ENCODE measurements at places on chromosomes 2 and 18.

GRCh38 chr2:222976521-222977061 is 75.4 kb upstream of the KCNE4 start:
- DNase-seq = no peak

- no peak for DNase-seq
These were observed 82.8 kb upstream of the HAAO start for GRCh38 chr2:42874949-42875801.

GRCh38 chr18:62165583-62165982 is 21.3 kb downstream of the PIGN start:
- no peak for DNase-seq

DNA sequence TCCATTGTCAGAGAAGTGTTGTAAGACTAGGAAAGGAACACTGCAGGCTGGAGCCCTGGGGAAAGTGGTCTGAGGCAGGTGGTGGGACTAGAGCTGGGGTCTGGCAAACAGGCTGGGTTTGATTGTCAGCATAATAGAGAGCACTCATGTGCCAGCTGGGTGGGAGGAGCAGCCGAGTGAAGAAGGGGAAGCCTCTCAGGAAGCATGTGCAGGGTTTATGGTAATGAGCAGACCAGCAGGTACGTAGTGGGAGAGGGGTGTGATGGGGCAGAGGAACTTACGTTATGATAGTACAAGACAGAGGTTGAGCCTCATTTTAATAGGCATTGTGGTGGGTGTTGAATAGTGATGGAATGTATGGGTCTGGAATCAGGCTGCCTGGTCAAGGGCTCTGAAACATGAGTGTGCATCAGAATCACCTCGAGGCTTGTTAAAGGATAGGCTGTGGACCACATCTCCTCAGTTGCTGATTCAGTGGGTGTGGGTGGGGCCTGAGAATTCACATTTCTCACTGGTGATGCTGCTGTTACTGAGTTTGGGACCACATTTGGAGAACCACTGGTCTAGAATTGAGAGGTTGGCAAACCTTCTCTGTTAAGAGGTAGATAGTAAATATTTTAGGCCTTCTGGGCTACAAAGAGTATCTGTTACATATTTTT is 1.7 kb upstream of the MGAT5 start:
- DNase-seq = no peak

DNA sequence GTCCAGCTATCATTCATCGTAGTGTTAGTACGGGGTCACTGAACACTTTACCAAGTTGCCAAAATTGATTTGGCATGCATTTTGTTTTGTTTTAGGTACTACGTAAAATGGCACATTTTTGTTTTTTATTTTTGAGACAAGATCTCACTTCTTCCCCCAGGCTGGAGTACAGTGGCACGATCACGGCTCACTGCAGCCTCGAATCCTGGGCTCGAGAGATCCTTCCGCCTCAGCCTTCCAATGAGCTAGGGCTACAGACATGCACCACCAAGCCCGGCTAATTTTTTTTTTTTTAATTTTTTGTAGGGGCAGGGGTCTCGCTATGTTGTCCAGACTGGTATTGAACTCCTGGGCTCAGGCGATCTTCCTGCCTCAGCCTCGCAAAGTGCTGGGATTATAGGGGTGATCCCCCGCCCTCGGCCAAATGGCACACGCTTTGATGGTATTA is 786 bp downstream of the TAF1B start:
- DNase-seq = no peak

DNA sequence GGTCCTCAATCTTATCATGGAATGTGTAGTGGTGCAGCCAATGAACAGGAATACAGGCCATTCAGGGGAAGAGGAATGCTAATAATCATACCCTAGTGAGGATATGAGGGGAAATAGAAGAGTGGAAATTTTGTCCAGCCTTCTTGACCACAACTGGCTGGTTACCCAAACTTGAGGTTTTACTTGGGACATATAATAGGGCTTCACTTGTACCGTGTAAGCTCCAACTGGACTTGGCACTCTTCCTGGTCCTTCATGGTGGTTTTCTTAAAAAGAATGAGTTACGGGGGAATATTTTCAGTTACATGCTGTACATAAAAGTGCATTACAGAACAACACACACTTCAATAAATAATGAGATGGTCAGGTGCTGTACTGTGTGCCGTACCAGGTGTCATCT is 234.9 kb upstream of the RASGRP3 start:
- no peak for DNase-seq

GRCh38 chr2:15163326-15163725 is 397.8 kb downstream of the NBAS start:
- DNase-seq = no peak

GRCh38 chr18:35026407-35027061 is 14.7 kb upstream of the MAPRE2 start:
- DNase-seq = no peak

GRCh38 chr2:46382331-46383112 is 85.3 kb downstream of the EPAS1 start:
- DNase-seq = no peak

GRCh38 chr18:78689606-78690005 is 290.0 kb upstream of the SALL3 start:
- no peak for DNase-seq

- DNase-seq = no peak
These were observed 55.0 kb downstream of the PKDCC start for GRCh38 chr2:42102591-42103450.

GRCh38 chr2:225009768-225010167 is 32.5 kb downstream of the DOCK10 start:
- DNase-seq = no peak

GRCh38 chr2:219508971-219509779 is 5.1 kb upstream of the ASIC4 start:
- DNase-seq = no peak

GRCh38 chr2:48734576-48735303 is 20.8 kb downstream of the LHCGR start:
- no peak for DNase-seq

DNA sequence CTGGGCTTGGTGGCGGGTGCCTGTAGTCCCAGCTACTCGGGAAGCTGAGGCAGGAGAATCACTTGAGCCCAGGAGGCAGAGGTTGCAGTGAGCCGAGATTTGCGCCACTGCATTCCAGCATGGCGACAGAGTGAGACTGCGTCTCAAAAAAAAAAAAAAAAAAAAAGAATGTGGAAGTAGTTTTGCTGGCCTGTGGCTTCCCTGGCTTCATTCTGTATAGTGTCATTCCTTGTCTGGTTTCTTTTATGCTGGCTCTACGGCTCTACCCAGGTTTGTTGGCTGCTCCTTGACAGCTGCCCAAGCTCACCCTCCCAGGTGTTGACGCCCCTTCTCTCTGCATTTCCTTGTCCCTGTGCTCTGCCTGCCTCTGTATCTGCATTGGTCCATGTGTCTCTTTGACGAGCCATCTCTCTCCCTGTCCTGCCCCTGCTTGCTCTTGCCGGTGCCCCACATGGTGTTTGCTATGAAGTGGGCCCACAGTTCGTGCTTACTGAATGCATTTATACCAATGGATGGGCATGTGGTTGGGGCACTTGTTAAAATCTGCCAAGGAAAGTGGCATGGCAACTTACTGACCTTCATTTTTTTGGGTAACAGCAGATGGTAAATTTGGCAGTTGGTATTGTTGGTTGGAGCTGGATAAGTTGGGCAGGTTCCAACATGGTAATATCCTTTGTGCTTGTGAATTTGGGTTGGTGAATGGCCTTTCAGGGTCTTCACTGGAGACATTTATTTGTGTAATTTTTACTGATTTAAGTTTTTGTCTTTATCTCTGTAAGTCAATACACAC is 113.9 kb downstream of the MAP4K4 start:
- DNase-seq = no peak

GRCh38 chr2:74763962-74764428 is 69.9 kb upstream of the HK2 start:
- no peak for DNase-seq

DNA sequence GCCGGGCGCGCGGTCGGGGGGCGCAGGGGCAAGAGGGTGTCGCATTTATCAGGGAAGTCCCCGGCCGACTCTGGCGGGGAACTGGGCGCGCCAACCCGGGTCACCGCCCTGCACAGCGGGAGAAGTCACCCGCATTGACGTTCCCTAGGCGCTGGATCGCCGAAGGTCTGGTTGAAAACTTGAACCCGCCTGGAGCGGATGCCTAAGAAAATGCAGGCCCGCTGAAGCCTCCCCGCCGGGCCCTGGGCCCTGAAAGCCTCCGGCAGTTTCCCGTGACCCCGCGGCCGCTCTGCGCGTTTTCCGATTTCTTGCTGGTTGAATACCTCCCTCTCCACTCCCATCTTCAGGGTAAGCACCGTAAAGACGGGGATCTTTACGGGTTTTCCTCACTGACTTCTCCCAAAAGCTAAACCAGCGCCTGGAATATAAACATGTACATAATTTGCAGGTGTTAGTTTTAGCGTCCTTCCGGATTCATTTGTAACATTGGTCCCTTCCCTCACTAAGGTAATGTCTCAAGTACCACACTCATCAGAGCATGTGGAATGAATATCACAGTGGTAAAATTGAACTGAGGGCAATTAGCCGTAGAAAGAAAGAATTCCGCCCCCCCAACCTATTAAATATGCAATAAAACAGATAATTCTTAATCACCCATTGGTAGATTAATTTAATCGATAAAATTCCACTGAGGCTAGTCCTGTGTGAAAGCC is 675 bp upstream of the SPIRE1 start:
- no peak for DNase-seq

- no peak for DNase-seq
These were observed 110.6 kb downstream of the NRP2 start for GRCh38 chr2:205792908-205793307.

DNA sequence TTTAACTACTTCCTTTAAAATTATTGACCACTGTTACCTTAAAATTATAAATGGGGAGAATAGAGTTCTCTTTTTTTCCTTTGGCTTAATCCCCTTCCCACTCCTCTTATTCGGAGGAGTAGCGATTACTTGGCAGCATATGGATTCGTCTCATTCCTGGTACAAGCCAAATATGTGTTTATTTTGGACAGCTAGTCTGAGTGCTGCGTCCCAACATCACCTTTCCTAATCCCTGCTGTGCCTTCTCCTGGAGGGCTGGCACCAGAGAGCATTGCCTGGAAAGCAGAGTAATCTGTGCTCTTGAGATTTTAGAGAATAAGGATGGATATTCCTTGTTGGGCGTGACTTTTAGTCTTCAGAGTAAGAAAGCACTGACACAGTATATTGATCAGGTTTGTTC is 185.6 kb downstream of the AGAP1 start:
- no peak for DNase-seq

DNA sequence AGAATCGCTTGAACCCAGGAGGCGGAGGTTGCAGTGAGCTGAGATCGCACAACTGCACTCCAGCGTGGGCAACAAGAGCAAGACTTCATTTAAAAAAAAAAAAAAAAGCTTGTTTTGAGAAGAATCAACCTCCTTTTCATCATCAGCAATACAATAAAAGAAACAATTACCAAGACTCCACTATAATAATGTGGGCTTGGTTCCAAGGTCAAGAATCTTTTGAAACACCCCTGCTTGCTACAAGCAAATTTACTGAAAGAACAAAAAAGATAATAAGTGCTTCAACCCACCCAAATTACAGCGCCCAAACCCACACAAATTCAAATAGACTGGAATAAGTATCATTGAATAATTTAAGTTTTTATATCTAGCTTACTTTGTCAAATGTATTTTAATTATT is 33.6 kb upstream of the MAPRE3 start:
- no peak for DNase-seq

DNA sequence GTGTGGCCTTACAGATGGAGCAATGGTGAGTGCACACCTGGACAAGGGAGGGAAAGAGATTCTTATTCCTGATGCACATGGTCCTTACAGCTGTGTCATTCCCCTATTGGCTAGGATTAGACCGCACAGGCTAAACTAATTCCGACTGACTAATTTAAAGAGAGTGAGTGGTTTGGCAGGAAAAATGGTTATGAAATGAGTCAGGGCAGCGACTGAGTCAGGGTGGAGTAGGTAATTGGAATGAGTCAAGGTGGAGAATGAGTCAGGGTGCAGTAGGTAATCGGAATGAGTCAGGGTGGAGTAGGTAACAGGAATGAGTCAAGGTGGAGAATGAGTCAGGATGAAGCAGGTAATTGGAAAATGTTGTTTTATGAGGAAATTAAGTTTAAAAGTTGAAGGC is 1353.7 kb upstream of the LRRTM1 start:
- no peak for DNase-seq

DNA sequence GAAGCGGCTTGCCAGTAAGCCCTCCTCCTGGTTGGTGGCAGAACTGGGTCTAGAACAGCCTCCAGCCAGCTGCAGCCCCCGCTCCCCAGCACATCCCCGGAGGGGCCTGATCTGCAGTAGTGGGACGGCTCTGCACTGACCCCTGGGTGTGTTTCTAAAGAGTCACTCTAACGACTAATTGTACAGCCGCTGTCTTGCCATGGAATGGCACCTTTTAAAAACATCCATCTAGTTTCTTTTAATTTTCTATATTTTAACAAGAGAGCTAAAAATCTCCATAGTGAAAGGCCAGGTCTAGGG is 82.0 kb downstream of the MTCL1 start:
- no peak for DNase-seq

DNA sequence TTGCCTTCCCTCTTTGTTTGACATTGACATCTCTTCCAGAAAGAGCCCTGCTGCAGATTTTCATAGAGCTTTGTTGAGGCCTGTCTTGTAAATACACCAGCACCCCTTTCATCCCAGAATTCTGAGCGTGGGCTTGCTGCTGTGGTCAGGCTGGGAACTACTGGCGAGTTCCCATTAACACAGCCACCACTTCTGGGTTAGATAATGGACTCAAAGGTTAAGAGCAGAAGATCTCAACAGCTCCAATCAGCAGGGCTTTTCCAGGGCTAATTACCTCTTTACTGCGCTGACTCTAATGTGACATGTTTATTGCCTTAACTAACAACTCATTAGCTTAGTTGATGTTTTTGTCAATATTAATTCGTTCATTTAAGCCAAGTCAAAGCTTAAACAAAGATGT is 235.9 kb upstream of the BOD1L2 start:
- no peak for DNase-seq

- no peak for DNase-seq
These were observed 64.0 kb downstream of the HIBCH start for GRCh38 chr2:190255676-190256075.

GRCh38 chr2:189594305-189594704 is 13.7 kb upstream of the SLC40A1 start:
- DNase-seq = no peak

- no peak for DNase-seq
These were observed 861.6 kb downstream of the CBLN2 start for GRCh38 chr18:71682591-71682990.

DNA sequence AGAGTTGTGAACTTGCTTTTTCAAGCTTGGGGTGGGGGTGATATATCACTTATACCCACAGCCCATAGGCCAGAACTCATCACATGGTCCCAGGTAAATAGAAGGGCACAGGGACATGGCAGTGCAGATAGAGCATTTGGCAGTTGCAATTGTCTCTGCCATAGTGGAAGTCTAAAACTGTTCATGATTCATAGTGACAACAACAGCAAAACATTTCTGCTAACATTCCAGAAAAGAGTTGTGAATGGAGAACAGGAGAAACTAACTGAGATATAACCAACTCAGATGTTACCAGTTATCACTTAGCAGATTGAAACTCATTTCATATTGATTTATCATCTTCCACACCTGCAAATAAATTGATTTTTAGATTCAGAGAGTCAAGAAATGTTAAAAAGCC is 278.6 kb upstream of the KYNU start:
- no peak for DNase-seq

Measured in NCI-H187 treated with DMSO at 0.1 percent for 48 hours (cell line).